COLO829 (cell line): ENCODE measurements at places on chromosomes 7 and 10.

- DNase-seq: no peak
Observed at GRCh38 chr10:96984541-96985131, 152.5 kb downstream of the LCOR start.

- DNase-seq: no peak
Observed at GRCh38 chr7:39293056-39293823, 273.0 kb upstream of the YAE1 start.

DNA sequence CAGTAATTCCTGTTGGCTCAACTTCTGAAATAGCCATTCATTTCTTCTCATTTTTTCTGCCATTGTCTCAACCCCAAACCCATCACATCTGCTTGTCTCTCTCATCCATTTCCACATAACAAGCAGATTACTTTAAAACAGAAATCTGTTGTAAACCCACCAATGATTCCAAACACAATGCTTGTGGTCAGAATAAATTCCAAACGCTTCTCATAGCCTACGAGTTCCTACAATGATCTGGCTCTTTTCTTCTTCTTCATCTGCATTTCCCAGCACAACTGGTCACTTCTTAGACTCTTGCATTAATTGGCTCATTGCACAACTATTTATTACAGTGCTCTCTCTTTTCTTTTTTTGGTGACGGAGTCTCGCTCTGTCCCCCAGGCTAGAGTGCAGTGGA is 364.1 kb downstream of the GATA3 start:
- no peak for DNase-seq

DNA sequence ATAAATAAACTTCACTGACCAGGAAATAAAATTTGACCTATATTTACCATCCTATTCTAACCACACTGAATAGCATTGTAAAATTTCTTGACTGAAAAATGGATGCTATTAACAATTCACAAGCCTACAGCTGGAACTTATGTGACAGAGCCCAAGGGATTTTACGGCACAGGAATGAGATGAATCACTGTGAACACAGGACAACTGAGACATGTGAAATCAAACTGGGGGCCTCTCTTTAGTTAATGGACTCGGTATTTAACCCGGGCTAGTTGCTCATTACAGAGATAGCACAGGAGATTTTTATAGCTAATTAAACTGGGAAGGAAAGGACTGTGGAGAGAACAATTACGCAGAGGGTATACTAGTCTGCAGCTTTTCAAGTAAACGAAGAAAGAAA is 100.6 kb downstream of the MICU1 start:
- peak; percentile 2 for DNase-seq

GRCh38 chr7:135801045-135801693 is 52.6 kb upstream of the FAM180A start:
- DNase-seq: peak; percentile 97

DNA sequence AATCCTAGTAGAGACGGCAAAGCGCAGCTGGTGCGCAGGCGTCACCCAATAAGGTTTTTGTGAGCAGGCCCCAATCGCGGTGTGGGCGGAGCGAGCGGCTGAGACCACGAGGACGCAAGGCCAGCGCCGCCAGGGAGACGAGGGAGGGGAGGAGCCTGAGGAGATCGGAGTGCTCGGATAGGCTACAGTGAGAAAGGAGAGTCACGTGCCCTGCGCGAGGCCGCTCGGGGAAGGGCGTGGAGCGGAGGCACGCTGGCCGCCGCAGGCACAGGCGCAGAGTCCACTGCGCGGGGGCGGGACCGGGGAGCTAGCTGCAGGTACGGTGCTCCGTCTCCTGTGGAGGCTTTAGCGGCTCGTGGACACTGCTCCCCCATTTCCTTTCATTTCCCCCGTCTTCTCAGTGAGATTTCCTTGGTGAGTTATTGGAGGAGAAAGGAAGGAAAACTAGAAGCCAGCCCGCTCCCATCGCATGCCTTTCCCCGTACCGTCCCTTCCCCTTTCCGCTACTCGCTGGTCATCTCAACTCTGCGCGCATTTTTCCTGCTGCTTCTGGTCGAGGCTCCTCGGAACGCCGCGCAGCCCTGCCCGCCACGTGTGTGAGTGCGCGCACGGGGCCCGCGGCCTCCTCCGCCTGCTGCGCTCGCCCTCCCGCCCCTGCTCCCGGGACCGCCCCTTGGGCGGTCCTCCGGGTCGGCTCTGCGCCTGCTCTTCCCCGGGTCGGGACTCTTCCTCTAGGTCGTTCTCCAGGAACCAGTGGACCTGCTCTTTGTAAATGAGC is at the start of gene THNSL1:
TSS of gene THNSL1 (plus strand) at position 237 of the 778 bp plus-strand sequence. CDS start 6,612 bp downstream, outside the sequence.
- peak; percentile 98 for DNase-seq

- DNase-seq: no peak
Observed at GRCh38 chr7:27739301-27739908, 557 bp upstream of the TAX1BP1 start.

GRCh38 chr10:123854003-123854402 is 37.6 kb downstream of the CPXM2 start:
- DNase-seq: no peak

GRCh38 chr10:20100171-20100570 is 283.9 kb downstream of the PLXDC2 start:
- DNase-seq: no peak

DNA sequence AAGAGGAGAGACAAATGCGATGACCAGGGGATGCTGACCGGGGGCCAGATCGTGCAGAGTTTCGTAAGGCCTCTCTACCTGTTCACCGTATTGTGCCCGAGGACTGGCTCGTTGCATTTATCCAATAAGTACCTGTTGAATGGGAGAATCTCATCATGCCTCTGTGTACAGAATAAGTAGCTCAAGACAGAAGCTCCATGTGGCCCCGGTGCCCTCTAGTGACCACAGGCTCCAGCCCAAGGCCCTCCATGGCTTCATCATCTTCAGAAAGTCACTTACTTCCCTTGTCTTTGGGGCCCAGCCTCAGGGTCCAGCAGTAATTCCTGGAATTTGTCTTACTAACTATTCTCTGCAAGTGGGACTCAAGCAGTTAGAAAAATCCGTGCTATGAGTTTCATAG is 151.0 kb downstream of the CHN2 start:
- DNase-seq: no peak

DNA sequence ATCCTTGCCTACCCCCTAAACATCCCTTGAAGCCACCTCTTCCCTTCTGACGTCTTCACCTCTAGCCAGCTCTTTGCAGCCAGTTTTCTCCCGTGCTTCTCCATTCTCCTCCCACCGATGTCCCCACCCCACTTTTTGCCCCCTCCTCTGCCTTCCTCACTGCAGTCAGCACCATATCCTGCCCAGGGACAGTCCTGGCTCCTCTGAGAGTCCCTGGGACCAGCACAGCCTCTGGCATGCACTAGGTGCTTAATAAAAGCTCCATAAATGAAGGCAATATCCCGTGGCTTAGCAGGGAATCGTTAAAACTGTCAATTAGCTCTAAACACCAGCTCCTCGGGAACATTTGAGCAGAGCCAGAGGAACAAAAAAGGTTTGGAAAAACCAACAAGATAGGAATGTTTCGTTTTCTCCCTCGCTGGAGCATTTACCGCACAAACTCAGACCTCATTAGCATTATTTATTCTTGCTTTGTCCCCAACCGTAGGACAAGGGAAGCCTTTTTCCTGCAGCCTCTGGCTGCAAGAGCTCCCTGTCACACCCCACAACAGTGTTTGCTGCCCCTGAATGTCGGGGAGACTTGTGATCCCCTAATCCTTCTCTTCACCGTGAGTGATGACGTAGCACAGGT is 16.1 kb downstream of the MYL10 start:
- DNase-seq: no peak

GRCh38 chr7:66176914-66177313 is 28.2 kb upstream of the TPST1 start:
- DNase-seq: no peak

- DNase-seq: no peak
Observed at GRCh38 chr10:115024371-115024770, 68.8 kb upstream of the ATRNL1 start.

- no peak for DNase-seq
Observed at GRCh38 chr10:77989081-77989724, 40.1 kb downstream of the POLR3A start.

DNA sequence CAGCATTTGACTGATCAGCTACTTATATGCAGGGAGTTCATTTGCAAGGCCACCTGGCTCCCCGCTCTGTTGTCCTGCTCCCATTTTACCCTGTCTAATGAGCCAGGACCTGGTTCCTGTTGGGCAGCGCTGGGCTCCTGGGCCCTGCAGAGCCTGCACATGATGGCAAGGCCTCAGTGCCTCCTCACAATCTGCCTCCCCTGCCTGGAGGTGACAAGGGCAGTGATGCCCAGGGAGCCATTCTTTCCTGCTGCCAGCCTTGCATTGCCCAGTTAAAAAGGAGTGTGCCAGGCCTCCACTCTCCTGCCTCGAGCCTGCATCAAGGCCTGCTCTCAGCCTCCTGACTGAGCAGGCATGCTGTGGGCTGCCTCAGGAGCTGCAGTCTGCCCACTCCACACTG is 28.5 kb downstream of the CHAT start:
- DNase-seq: no peak

- peak; percentile 74 for DNase-seq
Observed at GRCh38 chr7:18352339-18353255, 143.0 kb upstream of the HDAC9 start.

DNA sequence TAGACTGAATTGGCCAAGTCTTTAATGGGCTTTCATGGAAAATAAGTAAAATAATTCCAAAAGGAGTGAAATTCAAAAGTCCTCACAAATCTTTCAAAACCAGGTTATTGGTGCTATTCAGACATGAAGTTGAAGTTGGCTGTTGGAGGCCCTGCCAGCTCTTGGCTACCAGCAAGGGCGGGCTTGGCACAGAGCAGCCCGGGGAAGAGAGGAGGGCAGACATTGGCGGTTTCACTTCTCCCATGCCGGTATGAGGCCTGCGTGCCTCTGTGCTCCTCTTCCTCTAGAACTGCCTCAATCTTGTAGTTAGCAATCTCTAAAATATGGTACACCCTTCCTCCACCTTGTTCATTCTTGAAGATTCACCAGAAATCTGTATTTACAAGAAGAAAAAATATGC is 16.4 kb upstream of the NPS start:
- no peak for DNase-seq

DNA sequence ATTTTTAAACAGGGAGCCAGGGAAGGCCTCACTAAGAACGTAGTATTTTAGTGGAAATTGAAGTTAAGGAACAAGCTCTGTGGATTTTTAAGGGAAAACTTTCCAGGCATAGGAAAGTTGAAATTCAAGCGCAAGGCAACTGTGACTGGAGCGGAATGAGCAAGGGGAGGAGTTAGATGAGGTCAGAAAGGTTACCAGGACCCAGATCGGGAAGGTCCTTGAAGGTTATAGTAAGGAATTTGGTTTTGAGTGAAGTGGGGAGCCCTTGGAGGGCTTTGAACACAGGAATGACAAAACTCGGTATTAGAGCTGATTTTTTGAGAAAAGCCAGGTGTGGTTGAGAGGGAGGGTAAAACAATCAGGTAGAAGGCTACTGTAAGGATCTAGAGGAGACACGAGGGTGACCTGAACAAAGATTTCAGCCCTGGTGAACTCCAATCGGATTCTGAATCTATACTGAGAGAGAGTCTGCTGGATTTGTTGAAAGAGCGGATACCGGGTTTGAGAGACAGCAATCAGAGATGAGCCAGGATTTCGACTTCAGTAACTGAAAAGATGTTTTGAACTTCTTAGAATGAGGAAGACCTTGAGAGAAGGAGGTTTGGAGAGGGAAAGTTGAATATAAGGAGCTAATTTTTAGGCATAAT is 1013.9 kb downstream of the NRG3 start:
- no peak for DNase-seq

GRCh38 chr10:72649291-72649690 is 23.4 kb upstream of the MICU1 start:
- DNase-seq: no peak

- DNase-seq: no peak
Observed at GRCh38 chr7:49527182-49527581, 246.3 kb upstream of the VWC2 start.

DNA sequence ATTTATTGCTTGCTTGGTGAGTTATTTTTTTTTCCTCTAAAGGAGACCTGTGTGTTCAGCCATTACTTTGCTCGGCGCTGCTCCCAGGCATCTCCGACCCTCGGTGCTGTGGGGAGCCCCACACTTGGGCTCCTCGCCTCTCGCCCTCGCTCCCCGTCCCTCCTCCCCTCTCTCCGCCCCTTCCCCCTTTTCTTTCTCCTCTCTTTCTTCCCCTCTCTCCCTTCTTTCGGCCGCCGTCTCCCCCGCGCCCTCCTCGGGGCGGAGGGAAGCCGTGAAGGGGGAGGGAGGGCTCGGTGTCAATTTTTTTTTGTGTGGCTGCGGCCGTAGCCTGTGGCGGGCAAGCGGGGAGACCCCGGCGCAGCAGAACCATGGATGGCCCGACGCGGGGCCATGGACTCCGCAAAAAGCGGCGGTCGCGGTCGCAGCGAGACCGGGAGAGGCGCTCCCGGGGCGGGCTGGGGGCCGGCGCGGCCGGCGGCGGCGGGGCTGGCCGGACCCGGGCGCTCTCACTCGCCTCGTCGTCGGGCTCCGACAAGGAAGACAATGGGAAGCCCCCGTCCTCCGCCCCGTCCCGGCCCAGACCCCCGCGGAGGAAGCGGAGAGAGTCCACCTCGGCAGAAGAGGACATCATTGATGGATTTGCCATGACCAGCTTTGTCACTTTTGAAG is 1.1 kb downstream of the AUTS2 start:
- peak; percentile 13 for DNase-seq

- no peak for DNase-seq
Observed at GRCh38 chr7:4000139-4000538, 682.0 kb upstream of the FOXK1 start.

DNA sequence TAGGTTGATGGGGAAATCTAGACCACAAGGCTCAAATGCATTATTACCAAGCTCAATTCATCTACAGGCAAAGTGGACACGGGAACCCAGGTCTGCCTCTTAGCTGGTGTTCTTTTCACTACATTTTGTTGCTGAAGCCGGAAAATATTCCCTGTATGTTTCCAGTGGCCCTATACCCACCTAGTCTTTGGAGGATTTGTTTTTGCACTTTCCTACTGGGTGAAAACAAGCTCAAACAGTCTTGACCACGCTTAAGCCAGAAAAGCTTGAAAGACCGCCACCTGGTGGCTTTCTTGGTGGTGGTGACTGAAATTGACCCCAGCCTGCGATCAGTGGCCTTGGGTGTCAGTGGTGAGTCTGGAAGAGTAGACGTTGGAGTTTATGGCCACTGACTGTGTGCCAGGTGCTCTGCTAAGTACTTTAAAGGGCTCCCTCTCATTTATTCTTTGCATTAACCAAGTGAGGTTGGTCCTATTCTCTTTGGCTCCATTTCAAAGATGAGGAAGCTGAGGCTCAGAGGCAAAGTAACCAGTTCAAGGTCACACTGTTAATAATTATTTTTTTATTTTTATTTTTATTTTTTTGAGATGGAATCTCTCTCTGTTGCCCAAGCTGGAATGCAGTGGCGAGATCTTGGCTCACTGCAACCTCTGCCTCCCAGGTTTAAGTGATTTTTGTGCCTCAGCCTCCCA is 11.1 kb upstream of the CRTAC1 start:
- peak; percentile 45 for DNase-seq

GRCh38 chr7:113636727-113637421 is 281.9 kb downstream of the PPP1R3A start:
- peak; percentile 20 for DNase-seq

- DNase-seq: no peak
Observed at GRCh38 chr10:102511583-102512274, 8.0 kb downstream of the SUFU start.

GRCh38 chr7:88203401-88203800 is 16.4 kb downstream of the SRI start:
- no peak for DNase-seq

GRCh38 chr7:24826662-24827020 is 69.4 kb upstream of the GSDME start:
- DNase-seq: peak; percentile 44

GRCh38 chr7:101401390-101402080 is 38.9 kb downstream of the COL26A1 start:
- DNase-seq: no peak
